ENCODE measurements at places on chromosomes 16 and 17.

- H3K4me3 ChIP-seq, result no peak overlapping the region
- H3K27me3 ChIP-seq, result no peaks in the 10 kb centered on the region
- H3K4me1 ChIP-seq, result no peaks in the 10 kb centered on the region
Measured at GRCh38 chr17:16342979-16343378, 10.3 kb downstream of the CENPV start.

- no peaks in the 10 kb centered on the region for H3K27me3 ChIP-seq
- no peak overlapping the region for H3K27ac ChIP-seq
- no peak overlapping the region for H3K4me3 ChIP-seq
- peaks cover under 1% of the 10 kb centered on the region for H3K4me1 ChIP-seq
- no peak for DNase-seq
Measured at GRCh38 chr17:83076938-83077337, 2.5 kb upstream of the METRNL start.

GRCh38 chr17:8387914-8388651 lies 5.1 kb upstream of the RPL26 start:
- peaks cover 25% of the 10 kb centered on the region for H3K4me1 ChIP-seq
- no peaks in the 10 kb centered on the region for H3K36me3 ChIP-seq
- no peak overlapping the region for H3K4me3 ChIP-seq

DNA sequence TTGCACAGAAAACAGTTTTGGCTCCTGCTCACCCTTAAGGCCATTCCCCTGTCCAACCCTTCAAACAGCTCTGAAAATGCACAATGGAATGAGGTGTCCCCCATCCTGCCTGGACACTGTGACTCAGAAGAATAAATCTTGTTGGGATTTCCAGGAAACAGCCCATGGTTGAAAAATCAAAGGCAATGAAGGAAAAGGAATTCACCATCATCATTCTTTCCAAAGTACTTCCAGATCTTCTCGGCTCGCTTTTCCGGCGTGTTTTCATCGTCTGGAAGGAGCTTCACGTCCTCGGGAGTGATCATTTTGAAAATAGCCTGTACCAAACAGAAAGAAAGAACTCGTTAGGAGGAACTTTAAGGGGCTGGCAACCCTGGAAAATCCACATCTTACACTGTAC lies 4.3 kb downstream of the RCVRN start:
- H3K27me3 ChIP-seq, result no peaks in the 10 kb centered on the region
- H3K4me1 ChIP-seq, result peaks cover 19% of the 10 kb centered on the region
- peak; percentile 80 for DNase-seq
- peak overlapping the region; percentile 50 for H3K27ac ChIP-seq
- peak overlapping the region; percentile 59 for H3K4me3 ChIP-seq
- no peaks in the 10 kb centered on the region for H3K36me3 ChIP-seq

GRCh38 chr16:11010575-11011221 lies 66.3 kb downstream of the CLEC16A start:
- no peak overlapping the region for H3K27ac ChIP-seq
- no peaks in the 10 kb centered on the region for H3K36me3 ChIP-seq
- DNase-seq, result peak; percentile 26

DNA sequence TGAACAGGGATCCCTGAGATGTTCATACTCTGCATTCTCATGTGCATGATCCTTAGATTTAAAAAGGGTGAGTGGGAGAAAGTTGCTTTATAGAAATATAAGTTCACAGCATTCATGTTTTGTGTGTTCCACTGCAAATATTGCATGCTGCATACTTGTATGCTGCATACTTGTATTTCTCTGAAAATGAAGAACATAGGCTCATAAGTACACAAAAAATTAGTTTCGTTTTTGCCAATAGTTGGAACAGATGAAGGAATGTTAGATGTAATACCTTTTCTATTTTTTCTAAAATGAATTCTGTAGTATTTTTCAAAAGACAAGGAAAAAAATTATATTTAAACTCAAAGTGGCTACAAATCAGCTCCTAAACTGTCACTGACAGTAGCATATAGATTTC lies 79.0 kb downstream of the NFAT5 start:
- no peaks in the 10 kb centered on the region for H3K27me3 ChIP-seq
- H3K36me3 ChIP-seq, result peaks cover 28% of the 10 kb centered on the region
- H3K4me3 ChIP-seq, result no peak overlapping the region
- H3K4me1 ChIP-seq, result 0 out of 2 replicates have a peak, but pooled peaks cover 7% of the 10 kb centered on the region
- H3K27ac ChIP-seq, result no peak overlapping the region

- no peak overlapping the region for H3K27ac ChIP-seq
- no peaks in the 10 kb centered on the region for H3K36me3 ChIP-seq
- no peak overlapping the region for H3K4me3 ChIP-seq
- no peaks in the 10 kb centered on the region for H3K27me3 ChIP-seq
- DNase-seq, result no peak
Measured at GRCh38 chr17:4375039-4375748, 8.7 kb upstream of the UBE2G1 start.

DNA sequence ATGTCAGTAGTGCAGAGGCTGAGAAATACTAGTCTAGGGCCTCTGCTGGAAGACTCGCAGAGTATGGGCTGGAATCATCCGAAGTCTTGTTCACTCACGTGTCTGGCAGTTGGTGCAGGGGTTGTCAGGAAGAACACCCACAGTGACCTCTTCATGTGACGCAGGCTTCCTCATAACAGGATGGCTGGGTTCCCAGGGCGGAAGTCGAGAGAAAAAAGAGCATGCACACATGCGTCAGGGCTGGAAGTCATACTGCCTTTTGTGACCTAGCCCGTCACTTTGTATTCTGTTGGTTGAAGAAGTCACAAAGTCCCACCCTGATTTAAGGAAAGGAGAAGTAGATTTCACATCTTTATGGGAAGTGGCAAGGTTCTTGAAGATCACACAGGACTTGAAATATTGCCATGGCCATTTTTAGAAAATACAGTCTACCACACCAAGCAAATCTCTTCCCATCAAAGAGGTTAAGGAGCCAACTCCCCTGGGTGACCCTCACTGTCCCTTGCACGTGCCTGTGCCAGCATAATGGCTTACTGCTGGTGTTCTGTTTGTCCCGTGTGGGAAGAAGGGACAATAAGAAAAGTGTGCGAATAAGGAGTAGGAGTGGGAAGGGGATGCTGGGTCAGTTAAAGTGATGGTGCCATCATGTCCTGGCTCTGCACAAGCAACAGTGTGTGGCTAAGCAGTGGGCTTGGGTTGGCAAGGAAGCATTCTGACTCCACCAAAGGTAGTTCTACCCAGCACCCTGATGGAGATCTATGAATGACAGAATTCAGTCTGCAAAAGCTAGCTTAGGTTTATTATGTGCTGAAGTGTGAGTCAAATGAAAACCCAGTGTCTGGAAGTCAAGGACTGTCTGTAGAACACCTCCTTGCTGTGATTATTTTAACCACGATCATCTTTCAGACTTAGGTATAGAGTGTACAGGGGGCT lies 28.1 kb downstream of the HEATR3 start:
- H3K4me3 ChIP-seq, result no peak overlapping the region
- no peaks in the 10 kb centered on the region for H3K36me3 ChIP-seq
- DNase-seq, result peak; percentile 94
- H3K27ac ChIP-seq, result peak overlapping the region; percentile 77
- H3K27me3 ChIP-seq, result no peaks in the 10 kb centered on the region

DNA sequence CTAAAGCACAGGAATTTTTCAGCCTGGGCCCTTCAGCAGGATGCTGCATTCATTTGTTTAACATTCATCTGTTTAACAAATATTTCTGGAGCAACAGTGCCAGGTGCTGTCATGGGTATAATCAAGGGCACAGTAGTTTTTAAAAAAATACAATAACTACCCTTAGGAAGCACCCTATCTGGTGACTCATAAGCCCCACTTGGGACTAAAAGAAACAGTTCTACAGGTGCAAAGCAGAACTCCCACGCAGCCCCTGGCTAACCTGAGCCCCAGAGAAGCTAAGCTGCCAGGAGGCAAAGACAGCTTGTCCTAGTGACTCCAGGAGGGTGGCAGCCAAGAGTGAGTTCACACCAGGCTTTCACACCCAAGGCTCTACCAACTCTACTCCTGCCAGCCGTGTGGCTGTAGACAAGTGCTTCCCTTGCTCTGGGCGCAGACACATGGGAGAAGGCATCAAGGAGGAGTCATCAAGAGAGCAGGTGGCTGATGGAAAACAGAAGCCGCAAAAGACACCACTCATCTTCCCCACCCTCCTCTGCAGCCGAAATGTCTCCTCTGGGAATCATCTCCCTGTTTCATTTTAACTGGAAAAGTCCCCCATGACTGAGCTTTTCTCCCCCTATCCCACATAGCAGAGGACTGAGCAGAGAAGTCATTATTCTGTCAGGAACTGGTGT lies 14.4 kb downstream of the CUEDC1 start:
- no peaks in the 10 kb centered on the region for H3K27me3 ChIP-seq
- no peaks in the 10 kb centered on the region for H3K36me3 ChIP-seq
- no peak overlapping the region for H3K27ac ChIP-seq
- H3K4me3 ChIP-seq, result no peak overlapping the region
- no peak for DNase-seq

GRCh38 chr17:49435671-49436029 lies 21.0 kb upstream of the PHB1 start:
- no peak for DNase-seq
- H3K4me3 ChIP-seq, result no peak overlapping the region
- no peak overlapping the region for H3K27ac ChIP-seq
- H3K36me3 ChIP-seq, result no peaks in the 10 kb centered on the region

- no peaks in the 10 kb centered on the region for H3K27me3 ChIP-seq
- no peak overlapping the region for H3K4me3 ChIP-seq
- no peak overlapping the region for H3K27ac ChIP-seq
- no peaks in the 10 kb centered on the region for H3K4me1 ChIP-seq
- peak; percentile 15 for DNase-seq
Measured at GRCh38 chr16:78607465-78607864, 508.0 kb downstream of the WWOX start.

DNA sequence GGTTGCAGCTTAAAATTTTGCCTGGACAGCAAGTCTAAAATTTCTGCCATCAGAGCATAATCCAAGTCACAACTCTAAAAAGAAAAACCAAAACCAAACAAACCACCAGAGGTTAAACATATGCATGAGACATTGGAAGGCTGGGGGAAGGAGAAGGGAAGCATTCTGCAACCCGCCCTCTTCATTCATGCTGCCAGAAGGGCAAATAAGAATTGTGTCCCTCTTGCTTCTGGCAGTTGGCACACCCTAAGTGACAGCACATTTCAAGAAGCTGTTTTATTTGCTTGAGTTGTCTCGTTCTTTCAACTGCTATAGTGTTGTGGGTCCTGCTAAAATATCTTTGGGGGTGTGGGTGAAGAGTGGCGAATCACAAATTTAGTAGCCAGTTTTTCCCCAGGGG lies 99.6 kb downstream of the SKAP1 start:
- H3K27me3 ChIP-seq, result peaks cover 9% of the 10 kb centered on the region
- H3K4me3 ChIP-seq, result no peak overlapping the region
- peaks cover 15% of the 10 kb centered on the region for H3K4me1 ChIP-seq
- no peak for DNase-seq
- no peak overlapping the region for H3K27ac ChIP-seq
- H3K36me3 ChIP-seq, result no peaks in the 10 kb centered on the region

- H3K27ac ChIP-seq, result no peak overlapping the region
- peaks cover 6% of the 10 kb centered on the region for H3K27me3 ChIP-seq
- peak; percentile 54 for DNase-seq
- H3K36me3 ChIP-seq, result no peaks in the 10 kb centered on the region
- no peak overlapping the region for H3K4me3 ChIP-seq
Measured at GRCh38 chr17:41474863-41475262, 6.1 kb downstream of the KRT35 start.

GRCh38 chr16:13835387-13835786 lies 84.6 kb upstream of the ERCC4 start:
- H3K27me3 ChIP-seq, result no peaks in the 10 kb centered on the region
- no peak for DNase-seq
- no peaks in the 10 kb centered on the region for H3K4me1 ChIP-seq
- H3K27ac ChIP-seq, result no peak overlapping the region

Measured in GM23248 (cell line).